Skeletal muscle cell (primary cell): ENCODE measurements at places on chromosomes 4 and X.

GRCh38 chr4:168453146-168453545, 27.1 kb downstream of the DDX60L start:
- no peak for DNase-seq

- DNase-seq = no peak
These were observed 92.2 kb downstream of the MAML3 start for GRCh38 chr4:140061659-140062289.

GRCh38 chr4:121651597-121651996, 45.2 kb downstream of the ANXA5 start:
- no peak for DNase-seq

- no peak for DNase-seq
These were observed 44.1 kb upstream of the KDR start for GRCh38 chr4:55169352-55169961.

GRCh38 chrX:41457613-41458192, 10.6 kb downstream of the NYX start:
- DNase-seq = no peak

DNA sequence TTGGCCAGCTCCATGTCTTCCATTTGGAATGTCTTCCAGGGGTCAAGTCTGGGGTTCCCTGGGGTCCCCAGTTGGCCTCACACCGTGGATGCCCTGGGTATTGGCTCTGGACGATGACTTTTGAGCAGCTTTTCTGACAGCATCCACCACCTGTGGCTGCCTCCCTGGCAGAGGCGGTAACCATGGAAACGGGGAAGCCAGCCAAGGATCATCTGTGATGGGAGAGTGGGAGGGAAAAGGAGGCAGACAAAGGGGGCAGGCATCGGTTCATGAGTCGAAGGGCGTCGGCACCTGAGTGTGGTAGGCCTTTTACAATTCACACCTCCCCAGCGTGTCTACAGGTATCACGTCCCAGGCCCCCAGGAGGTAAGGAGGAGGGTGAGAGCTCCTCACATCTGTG, 152.2 kb downstream of the ASMT start:
- no peak for DNase-seq

- DNase-seq = no peak
These were observed 68.0 kb upstream of the HELT start for GRCh38 chr4:184950117-184950830.

GRCh38 chr4:1194010-1194900, 21.9 kb upstream of the SPON2 start:
- DNase-seq = no peak

- peak; percentile 90 for DNase-seq
These were observed 64.8 kb downstream of the TSC22D3 start for GRCh38 chrX:107710617-107711391.

- DNase-seq = no peak
These were observed 113.0 kb downstream of the MMRN1 start for GRCh38 chr4:90007494-90008167.

DNA sequence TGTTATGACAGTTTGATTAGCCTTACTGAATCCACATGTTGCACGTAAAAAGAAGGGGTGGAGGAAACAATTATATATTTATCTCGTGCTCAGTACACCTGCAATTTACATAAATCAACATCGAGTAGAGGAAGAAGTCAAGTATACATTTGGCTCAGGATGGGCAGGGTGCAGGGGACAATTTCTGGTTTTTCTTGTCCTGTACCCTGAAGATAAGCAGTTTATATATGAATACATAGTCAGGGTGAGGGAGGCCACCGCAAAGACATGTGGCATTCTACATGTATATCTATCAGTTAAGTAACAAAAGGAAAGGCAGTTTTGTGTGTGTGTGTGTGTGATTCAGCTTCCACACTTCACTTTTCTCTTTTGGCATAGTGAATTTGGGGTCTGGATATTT, 11.1 kb upstream of the EREG start:
- DNase-seq = no peak

DNA sequence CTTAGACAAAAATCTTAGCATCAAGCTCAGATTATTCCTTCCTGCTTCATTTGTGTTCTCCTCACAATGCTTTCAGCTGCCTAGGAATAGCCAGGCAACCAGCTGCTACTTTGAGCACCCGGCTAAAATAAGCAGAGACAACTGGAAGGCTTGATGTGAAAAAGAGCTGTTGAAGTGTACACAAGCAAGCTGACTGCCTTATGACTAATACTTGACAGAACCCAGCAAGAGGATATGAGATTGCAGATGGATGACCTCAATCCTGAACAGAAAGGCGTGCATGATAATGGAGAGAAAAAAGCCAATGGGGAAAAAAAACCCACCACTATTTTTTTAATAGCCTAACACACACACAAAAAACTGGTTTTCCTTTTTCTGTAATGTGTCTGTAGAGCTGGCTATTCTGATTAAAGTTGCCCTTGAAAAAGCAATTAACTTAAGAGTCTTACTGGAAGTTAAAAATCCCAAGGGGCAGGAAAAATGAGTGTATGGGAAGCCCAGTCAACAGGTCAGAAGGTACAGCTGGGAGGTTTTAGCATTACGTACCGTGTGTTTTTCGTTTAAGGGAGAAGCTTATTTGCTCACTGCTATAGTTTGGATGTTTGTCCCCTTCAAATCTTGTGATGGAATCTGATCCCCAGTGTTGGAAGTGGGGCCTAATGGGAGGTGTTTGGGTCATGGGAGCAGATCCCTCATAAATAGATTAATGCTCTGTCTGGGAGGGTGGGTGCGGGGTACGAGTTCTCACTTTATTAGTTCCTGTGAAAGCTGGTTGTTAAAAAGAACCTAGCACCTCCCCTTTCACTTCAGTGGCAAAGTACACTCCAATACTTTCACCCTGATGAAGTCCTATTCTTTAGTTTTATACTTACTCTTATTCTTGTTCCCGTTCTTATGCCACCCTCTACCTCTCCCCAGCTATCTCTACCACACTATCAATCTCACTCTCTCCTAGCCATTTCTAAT, 37.1 kb upstream of the HERC6 start:
- peak; percentile 96 for DNase-seq

DNA sequence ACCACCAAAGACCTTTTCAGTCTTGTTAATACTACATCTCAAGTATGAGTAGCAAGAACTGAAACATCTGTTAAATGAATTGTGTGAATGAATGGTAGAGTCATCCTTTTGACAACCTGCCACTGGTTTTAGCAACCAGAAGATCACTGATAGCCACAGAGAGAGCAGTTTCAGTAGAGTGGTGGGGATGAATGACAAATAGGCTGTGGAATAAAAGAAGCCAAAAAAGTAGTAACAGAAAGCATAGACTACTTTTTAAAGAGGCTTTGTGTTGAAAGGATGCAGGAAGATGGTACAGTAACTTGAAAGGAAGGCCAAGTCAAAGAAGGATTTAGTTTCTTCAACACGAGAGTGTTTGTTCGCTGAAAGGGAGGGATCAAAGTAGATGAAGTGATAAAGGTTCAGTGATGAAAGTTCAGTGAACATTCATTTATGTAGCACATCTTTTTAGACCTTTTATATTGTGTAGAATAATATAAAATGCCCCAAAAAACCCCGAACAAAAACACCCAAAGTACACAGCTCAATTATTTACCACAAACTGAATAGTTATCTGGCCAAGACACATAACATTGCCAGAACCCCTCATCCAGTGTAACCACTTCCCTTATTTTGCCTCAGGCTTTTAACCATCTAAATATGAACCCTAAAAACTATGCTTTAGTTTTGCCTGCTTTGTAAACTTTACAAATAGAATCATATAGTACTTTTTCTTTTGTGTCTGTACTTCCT, 40.1 kb upstream of the EIF1AX start:
- DNase-seq = no peak

GRCh38 chrX:32397562-32398216, 813.7 kb downstream of the DMD start:
- DNase-seq = no peak

- no peak for DNase-seq
These were observed 69.4 kb upstream of the MAGED1 start for GRCh38 chrX:51824061-51824460.

DNA sequence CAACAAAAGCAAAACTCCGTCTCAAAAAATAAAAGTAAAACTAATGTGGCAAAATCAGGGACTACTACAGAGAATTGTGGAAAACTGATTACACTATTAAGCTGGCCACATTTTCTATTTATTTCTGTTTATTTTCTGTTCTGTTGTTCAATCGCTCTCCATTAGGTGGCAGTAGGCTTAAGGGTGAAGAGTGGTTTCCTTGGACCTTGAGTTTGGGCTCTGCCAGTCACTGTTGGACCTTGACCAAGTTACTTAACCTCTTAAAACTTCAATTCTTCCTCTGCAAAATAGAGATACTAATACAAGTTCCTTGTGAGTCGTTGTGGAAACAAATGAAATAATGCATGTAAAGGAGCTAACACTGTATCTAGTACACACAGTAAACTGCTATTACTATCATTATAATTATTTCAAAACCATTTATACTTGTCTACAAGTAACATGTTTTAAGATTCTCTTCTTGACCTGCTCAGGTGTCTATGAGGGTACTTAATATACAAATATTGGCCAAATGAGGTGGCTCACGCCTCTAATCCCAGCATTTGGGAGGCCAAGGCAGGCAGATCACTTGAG, 15.2 kb downstream of the HSD17B11 start:
- peak; percentile 80 for DNase-seq

- DNase-seq = no peak
These were observed 9.9 kb upstream of the PI4K2B start for GRCh38 chr4:25223802-25224375.

- DNase-seq = peak; percentile 76
These were observed 14.5 kb upstream of the TXLNG start for GRCh38 chrX:16771483-16772398.

GRCh38 chr4:135359128-135359527, 1157.5 kb upstream of the PABPC4L start:
- DNase-seq = no peak

GRCh38 chrX:29724316-29724715, 491.0 kb upstream of the MAGEB2 start:
- no peak for DNase-seq

DNA sequence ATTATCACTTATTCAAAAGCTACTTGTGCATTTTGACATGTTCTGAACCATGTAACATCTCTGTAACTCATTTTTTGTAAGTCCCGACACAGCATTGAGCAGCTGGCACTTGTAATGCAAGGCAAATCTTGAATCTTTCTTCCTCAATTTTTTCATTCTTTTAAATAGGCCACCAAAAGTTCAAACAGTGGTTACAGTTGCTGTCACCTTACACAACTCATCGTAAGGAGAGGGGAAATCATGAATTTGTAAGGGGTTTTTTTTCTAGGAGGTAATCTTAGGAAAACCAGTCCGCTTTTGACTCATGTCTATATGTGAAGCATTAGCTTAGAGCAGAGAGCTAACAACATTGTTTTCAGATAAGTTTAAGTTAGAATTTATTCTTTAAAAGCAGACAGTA, 124.5 kb downstream of the PDLIM5 start:
- no peak for DNase-seq

DNA sequence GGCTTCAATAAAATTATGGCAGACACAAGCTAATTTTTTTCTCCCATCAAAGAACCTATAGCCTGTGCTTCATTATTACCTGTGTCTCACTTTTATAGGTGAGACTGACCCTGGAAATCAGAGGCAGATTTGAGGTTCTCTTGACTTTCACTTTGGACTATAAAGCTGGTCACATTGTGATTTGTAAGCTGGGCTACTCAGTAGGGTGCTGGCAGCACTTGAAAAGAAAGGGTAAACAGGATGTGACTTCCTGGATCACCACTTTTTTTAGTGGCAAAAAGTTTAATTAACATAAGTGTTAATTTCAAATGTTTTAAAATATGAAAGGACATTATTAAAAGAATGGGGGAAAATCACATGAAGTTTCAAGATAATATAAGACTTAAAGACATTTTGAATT, 50.6 kb upstream of the GATB start:
- DNase-seq = no peak

DNA sequence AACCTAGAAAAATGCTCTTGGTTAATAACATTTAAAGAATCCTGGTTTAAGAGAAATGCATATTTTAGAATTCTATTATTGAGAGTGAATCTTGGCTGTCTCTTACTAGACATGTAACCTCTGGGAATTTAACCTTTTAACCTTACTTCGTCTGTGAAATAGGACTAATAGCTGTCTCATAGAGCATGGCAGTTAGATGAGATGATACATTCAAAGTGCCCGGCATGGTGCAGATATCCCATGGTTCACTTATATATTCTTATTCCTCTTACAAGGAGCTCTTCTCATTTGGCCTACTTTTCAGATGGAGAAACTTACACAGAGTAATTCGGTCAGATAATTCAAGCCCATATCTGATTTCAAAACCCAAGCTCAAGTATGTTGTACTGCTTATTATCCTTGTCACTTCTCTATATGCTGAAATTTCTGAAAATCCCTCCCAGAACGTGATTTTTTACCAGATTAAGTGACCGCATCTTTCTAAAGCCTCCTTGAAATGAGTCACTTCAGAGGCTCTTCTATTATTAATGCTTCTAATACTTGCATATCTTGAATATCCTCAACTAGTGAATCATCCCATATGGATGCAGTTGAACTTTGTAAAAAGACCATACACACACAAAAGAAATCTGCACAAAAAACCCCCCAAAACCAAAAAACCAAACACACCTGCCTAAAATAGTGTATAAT, 4.9 kb downstream of the CDKN2AIP start:
- DNase-seq = no peak

DNA sequence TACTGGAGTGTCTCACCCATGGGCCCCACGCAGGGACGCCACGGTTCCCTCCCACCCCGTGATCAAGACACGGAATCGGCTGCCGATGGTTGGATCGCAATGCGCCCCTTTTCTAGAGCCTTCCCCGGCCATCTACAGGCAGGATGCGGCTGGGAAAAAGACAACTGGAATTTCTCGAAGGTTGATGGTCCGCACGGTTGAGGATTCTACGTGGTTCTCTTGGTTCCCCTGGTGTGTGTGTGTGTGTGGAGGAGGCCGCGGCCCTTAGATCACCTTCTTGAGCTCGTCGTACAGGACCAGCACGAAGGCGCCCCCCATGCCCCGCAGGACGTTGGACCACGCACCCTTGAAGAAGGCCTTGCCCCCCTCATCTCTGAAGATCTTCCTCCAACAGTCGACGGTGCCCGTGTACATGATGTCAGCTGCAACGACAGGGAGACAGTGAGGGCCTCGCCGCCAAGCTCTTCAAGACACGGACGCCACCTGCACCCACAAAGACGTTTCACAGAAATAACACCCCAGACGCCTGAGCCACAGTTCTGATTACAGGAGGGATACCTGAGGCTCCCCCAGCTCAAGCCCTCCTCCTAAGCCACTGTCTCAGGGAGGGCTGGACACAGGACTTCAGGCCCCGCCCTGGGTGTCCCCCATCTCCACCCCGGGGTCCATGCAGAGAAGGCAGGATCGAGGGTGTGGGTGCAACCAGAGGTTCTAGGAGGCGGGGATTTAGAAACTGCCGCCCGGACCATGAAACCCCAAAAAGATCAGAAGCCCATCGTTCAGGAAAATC, 5.4 kb downstream of the SLC25A6 start:
- no peak for DNase-seq

- no peak for DNase-seq
These were observed 32.0 kb downstream of the LAS1L start for GRCh38 chrX:65502618-65503017.

DNA sequence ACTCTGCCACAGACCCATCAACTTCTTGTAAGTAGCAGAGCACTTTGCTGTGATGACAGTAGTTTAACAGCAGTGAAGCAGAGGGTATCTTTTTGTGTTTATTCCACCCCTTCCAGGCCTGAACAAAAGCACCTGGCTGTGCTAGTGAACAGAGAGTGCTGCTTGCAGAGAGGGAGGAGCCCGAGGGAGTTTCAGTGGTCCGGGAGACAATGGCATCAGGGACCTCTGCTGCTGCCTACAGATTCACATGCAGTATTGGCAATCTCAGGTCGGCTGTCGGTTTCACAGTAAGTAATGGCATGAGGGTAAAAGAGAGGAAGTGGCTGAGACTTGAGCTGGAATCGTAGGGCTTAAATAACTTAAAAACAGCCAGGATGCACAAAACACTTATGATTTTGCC, 755.8 kb downstream of the RPA4 start:
- no peak for DNase-seq
